ENCODE measurements at places on chromosomes 1 and 21.

DNA sequence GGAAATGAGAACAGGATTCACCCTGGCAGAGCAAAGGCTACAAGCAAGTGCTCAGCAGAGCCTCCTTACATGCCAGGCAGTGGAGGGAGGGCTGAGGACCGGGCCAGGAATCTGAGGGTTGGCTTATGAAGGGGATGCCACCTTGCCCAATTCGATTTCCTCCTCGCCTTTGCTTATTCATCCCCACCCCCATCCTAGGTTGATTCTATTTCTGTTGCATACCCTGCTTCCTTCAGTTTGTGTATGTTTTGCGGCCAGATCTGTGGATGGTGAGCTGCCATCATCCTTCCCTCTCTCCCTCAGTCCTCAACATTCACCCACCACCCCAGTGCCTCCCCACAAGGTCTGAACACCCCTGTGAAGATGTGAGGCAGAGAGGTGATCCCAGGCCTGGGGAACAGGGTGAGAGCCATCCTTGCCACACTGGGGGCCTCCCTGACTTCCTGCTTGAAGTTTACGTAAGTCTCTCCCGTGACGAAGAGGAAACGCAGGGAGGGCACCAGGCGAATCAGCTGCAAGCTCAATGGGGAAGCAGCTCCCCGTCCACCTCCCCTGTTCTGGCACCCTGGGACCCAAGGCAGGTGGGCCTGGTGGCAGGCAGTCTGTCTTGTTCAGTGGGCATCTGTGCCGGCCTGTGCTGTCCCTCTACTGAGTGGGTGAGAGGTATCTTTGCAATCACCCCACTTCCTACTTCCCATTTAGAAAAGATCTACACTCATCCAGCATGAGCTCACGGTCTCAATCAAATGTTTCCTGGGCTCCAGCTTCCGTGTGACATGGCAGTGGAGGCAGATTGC is 50.6 kb upstream of the CNTN2 start:
- no peak for DNase-seq

- no peak for DNase-seq
Measured at GRCh38 chr1:180198611-180199010, 31.5 kb upstream of the LHX4 start.

GRCh38 chr1:13782634-13783360 is 82.8 kb downstream of the PRDM2 start:
- DNase-seq = no peak

DNA sequence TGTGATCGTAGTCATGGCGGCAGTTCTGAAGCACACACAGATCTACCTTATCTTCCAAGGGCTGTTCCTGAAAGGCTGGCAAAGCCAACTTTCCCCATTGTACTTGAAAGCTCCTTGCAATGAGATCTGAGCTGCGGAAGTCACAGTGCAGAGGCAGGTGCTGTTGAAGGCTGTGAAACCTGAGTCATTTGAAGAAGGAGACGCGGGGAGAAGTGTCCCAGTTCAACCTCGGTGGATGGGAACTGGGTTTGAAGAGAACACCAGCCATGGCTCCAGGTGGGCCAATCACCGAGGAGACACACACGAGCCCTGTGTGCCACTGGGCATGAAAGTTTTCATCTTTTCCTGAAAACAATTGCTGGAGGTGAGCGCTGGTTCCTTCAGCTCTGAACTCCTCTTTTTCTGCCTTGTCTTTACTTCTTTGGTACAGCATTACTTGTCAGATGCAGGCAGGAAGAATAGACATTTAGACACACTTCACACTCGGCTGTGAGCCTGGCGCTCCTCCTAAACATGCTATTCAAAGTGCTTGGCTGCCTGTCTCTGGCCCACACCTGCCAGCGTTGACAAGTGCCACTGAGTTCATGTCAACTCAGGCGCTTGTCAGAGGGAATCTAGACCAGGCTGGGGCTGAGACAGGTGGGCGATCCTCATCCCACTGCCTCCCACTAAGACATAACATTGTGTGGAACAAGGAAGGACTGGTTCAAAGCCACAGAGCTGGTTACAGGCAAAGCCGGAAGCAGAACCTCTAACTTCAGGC is 25.7 kb upstream of the PDE9A start:
- DNase-seq = no peak

- no peak for DNase-seq
Measured at GRCh38 chr1:175839779-175840669, 96.6 kb upstream of the TNR start.
